Activated T-cell treated with anti-CD3 and anti-CD28 coated beads, Interleukin-2, amount 50 U/mL, for 72 hours (primary cell): ENCODE measurements at places on chromosomes 7 and 10.

DNA sequence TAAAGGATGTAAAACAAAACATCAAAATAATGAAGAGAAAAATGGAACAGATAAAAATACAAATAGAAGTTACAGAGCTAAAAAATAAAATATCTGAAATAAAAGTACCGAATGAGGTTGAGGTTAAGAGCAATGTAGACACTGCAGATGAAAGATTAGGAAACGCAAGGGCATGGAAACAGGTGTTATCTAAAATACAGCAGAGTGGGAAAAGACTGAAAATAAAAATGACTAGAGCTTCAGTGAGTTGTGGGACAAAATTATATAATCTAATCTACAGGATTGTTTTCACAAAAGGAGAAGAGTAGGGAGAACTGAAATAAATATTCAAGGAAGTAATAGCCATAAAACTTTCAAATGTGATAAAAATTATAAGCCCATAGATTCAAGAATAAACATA, 123.8 kb downstream of the PTEN start:
- no peak for DNase-seq

DNA sequence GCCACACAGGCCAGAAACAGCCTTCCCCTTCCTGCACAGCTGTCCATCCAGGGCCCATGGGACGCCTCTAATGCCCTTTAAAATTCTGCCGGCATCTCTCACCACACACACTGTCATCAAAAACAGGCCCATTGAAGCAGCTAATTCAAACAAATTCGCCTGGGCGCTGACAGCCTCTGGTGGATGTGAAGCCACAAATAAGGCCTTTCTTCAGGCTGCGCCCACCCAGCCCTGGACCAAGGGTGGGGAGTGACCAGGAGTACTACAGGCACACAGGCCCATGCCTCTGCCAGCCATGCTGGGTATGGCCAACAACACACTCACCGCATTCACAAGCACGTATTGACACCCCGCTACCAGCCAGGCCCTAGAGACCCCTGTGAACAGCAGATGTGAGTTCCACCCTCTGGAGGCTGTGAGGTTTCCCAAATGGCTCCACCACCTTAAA, 54.6 kb downstream of the SLIT1 start:
- no peak for DNase-seq

DNA sequence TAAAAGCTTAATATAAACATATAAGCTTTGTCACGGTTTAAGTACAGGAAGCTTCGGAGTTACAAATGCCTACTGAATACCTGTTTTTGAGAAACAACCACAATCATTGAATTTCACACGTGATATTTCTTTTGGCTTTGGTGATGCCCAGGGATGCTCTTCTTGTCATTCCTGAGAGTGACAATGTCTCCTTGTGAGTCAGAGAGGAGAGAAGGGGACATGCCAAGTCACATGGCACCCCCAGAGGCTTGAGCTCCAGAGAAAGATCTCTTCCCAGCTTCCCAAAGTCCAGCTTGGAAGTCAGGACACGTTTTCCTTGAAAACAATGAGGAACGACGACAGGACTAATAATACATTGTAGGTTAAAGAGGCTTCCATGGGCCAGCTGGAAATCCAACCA, 242.4 kb downstream of the ARHGAP21 start:
- DNase-seq = no peak

GRCh38 chr10:132788180-132788830, 2.4 kb upstream of the NKX6-2 start:
- peak; percentile 23 for DNase-seq

DNA sequence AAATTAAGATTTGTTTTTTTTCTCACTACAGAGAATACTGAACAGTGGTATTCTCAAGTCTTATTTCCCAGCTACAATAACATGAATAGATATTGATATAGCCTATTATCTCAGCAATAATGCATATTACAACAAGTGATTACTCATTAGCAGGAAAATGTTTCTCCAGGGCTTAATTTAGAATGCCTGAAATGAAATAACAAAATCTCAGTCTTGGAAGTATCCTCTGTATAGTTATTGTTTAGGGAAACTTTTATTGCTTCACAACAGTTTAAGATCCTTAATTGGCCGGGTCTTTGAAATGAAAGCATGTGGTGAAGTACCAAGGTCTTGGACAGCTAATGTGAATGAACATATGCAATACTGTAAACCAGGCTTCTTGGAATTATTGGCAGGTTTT, 79.1 kb upstream of the ZEB1 start:
- no peak for DNase-seq
